ENCODE measurements at places on chromosomes 4 and X.

DNA sequence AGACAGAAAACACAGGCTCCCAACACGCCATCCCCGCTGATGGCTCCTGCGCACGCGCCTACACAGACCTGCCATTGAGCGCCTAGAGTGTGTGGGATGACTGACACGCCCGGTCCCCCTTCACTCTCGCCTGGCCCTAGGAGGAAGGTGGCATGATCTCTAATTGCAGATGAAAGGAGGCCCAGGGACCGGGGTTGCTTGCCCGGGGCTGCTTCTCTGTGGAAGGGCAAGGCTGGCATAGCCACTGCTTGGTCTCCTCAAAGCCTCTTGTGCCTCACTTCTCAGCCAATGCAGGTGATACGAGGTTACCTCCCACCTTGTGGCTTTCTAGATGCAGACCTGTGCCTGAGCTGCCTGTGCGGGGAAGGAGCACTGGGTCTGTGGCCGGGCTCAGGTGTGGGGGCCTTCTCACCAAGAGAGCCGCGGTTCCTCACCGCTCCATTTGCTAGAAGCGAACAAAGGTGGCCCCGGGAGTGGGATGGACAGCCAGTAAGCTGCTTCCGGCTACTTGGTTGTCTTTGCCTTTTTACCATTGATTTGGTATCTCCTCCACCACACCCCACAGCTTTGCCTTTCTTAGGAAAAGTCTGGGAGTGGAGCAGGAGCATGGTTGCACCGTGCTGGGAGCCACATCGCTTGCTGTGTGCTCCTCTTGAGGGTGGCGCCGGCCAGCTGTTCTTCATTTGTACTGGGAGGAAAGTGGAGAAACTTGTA is 47.0 kb downstream of the TBC1D14 start:
- no peak for DNase-seq

DNA sequence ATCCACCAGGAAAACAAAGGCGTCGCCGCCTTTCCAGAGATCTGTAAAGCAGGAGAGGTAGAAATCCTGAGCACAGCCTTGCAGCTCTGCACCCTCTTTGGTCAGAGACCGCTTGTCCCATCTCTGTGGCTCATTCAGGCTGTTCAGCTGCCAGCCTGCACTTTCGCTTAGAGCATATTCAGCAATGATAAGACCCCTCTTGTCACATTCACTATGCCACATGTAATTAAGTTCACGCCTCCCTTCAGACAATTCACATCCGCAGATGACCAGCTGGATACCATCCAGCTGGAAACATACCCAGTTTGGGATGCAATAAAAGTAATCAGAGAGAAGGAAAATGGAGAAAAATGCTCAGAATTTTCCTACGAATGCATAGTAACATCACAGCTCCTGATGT is 335.4 kb downstream of the UNC5C start:
- no peak for DNase-seq

GRCh38 chrX:64205441-64205734 is at the start of gene AMER1:
TSS of gene AMER1 (minus strand) at chrX:64205708. CDS start at chrX:64193286, 12,422 bp downstream.
- no peak for DNase-seq

DNA sequence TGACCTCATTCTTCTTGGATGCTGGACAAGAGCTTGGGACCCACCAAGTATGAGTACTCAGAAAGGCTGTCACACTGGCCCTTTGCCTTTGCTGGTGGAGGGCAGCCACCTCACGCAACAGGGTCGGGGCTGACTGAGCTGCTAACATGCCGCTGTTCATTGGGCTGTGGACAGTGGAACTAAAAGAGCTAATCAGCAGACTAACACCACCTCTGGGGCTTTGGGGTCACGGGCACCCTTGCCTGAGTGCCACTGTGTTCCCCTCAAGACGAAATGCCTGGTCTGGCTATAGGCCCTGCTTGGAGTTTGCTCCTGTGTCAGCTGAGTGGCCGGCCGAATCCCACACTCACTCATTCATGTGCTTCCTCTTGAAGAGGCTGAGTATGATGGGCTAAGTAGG is 559.6 kb downstream of the SPRY1 start:
- no peak for DNase-seq

GRCh38 chr4:107452717-107453630 is 267.1 kb downstream of the PAPSS1 start:
- DNase-seq: no peak

- no peak for DNase-seq
Observed at GRCh38 chr4:67035501-67035900, 509.8 kb downstream of the CENPC start.

- no peak for DNase-seq
Observed at GRCh38 chr4:21387683-21388082, 560.9 kb downstream of the KCNIP4 start.

GRCh38 chr4:183434666-183435190 is 9.7 kb upstream of the CDKN2AIP start:
- no peak for DNase-seq

DNA sequence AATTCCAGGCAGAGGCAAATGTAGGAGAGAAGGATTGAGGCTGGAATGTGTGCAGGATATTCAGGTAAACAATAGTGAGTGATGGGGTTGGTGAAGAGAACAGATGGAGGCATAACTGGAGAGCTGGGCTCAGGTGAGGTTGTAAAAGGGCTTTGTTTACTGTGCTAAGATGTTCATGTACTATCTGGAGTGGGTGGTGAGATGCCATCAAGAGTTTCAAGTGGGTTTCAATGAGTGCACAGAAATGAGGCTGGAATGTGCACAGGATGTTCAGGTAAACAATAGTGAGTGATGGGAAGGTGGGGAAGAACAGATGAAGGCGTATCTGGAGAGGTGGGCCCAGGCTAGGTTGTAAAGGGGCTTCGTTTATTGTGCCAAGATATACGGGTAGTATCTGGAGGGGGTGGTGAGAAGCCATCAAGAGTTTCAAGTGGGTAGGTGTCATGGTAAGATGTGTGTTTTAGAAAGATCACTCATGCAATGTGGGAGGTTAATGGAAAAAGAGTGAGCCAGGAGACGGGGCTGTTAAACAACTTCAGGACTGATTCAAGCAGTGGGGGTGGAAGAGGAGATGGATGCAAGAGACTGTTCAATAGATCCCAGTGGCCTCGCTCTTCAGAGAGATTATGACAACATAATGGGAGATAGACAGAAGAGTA is 25.4 kb upstream of the NMU start:
- no peak for DNase-seq

DNA sequence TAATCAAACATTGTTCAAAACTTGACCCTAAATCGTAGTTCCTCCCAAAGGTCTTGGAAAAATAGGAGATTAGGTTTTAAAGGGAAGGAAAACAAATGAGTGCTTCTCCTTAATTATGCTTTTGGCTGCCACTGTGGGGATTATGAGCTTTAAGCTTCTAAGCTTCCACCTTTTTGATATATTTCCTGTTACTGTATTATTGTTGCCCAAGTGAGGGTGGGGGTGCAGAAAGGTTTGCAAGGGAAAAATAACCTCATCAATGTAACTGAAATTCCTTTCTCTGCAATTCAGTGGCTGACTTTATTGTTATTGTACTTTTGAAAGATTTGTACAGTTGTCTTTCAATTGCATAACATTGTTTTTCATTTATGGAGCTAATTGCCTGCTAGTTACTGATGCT is 285.1 kb downstream of the FRMPD4 start:
- DNase-seq: no peak

- DNase-seq: peak; percentile 37
Observed at GRCh38 chrX:131063613-131064012, 5.5 kb downstream of the ARHGAP36 start.

- DNase-seq: no peak
Observed at GRCh38 chr4:41362621-41363383, 106.1 kb downstream of the UCHL1 start.

GRCh38 chr4:3829956-3830773 is 64.0 kb downstream of the ADRA2C start:
- no peak for DNase-seq

DNA sequence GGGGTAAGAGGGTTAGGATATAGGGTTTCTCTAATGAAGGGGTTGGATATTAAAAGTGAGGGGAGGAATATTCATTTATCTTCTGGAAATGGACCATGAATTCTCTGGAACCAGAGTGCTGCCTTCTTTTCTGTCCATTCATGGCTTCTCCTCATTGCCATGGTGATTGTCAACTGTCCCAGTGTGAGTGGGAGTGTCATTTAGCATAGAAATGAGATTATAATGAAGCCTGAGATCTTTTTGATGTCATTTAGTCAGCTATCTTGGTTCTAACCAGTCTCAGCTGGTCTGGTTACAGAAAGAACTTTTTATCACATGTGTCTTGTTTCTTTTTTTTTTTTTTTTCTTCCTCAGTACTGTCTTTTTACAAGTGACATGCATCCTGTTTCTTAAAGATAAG is 497.3 kb upstream of the PITX2 start:
- DNase-seq: no peak

GRCh38 chrX:34227804-34228203 is 95.7 kb upstream of the FAM47A start:
- no peak for DNase-seq

GRCh38 chrX:105845631-105846030 is 23.3 kb downstream of the NRK start:
- no peak for DNase-seq

- DNase-seq: no peak
Observed at GRCh38 chr4:77036206-77036605, 39.6 kb downstream of the CCNI start.

GRCh38 chr4:7738458-7739076 is 201.1 kb downstream of the AFAP1 start:
- no peak for DNase-seq

GRCh38 chr4:94497690-94498089 is 45.9 kb downstream of the PDLIM5 start:
- DNase-seq: no peak

DNA sequence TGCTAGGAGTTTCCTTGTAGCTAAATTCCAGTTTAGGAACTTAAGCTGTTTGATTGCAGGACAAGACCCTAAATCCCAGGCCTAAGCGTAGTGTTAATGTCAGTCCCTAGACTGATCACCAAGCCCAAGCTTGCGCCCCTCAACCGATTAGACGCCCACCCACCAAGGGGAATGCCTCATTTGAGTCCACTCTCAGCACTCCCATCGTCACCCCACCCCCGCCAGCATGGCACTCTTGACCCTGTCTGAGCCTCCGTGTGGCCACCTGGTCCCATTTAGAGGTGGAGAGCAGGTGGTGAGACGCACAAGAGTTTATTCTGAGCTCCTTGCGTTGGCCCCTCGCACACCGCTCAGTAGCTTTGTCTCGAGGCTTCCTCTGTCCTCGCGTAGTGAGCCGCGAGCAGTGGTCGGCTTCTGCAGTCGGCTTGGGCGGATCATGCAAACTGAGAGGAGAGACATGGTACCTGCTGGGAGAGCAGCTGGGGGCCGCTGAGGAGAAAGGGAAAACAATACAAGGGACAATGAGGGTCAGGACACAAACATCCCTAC is 48.5 kb upstream of the ZNF157 start:
- DNase-seq: no peak

DNA sequence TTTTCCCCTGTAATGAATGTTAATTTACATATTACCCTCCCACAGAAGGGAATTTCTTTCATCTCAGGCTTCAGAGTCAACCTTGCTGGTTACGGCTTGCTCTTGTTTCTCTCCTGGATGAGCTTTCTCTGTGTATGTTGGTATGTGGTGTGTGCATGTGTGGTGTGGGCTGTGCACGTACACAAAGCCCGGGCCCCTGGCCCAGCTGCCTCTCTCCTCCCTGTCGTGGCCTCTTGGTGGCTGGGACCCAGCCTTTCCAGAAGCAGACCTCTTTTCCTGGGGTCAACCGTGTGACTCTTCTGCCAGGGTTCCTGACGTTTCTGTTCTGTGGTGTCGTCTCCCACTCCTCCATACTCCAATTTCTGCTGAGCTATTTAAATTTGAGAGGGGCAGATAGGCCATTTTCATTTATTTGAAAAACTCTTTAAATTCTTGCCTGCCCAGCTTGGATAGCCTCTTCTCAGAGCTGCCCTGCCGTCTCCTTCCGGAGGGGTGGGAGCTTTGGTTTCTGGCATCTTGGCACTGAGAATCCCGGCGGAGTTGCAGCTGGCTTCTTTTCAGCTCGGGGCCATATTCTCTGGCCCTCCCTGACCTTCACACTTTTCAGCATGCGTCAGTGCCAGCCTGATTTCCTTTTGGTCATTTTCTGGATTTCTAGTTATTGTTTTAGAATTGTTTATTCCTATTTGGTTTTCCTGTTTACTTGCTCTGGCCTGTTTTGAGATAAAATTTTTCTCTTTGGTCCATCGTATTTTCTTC is 25.1 kb downstream of the FHDC1 start:
- DNase-seq: no peak

GRCh38 chr4:107575243-107575642 is 144.8 kb downstream of the PAPSS1 start:
- DNase-seq: no peak

DNA sequence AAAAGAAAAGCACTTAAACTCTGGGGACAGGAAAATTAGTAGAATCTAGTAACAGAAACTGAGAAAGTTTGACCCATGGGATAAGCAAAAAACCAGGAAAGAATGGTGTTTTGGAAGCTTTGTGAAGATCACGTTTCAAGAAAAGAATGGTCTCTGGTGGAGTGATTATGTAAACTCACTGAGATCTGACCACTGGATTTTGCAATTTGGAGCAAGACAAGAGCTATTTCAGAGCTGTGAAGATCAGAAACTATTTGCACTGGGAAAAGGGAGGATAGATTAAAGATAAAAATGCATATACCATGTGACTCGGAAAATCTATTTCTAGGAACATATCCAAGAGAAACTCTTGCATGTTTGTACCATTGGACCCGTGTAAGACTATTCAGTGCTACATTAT is 4.3 kb downstream of the TMPRSS11D start:
- DNase-seq: no peak

- DNase-seq: no peak
Observed at GRCh38 chr4:13599159-13599558, 28.4 kb downstream of the BOD1L1 start.

GRCh38 chrX:153388722-153389459 is 12.3 kb downstream of the PNMA6E start:
- no peak for DNase-seq

DNA sequence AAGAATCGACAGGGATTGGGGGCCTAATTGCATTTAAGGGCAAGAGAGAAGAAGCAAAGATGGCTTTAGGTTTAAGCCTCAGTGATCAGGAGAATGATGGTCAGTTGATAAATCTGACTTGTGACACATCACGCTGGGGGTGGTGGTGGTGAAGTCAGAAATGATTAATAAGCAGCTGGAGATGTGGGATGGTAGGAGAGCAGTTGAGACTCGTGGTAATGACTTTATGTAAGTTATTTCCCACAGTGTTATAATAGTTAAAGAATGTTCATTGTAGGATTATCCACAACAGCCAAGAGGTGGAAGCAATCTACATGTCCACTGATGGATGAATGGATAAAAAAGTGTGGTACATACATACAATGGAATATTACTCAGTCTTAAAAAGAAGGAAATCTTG is 178.9 kb upstream of the GPC4 start:
- no peak for DNase-seq

GRCh38 chr4:168751263-168752225 is 254.7 kb downstream of the PALLD start:
- no peak for DNase-seq

GRCh38 chrX:83022020-83022419 is 486.1 kb upstream of the POU3F4 start:
- DNase-seq: no peak

DNA sequence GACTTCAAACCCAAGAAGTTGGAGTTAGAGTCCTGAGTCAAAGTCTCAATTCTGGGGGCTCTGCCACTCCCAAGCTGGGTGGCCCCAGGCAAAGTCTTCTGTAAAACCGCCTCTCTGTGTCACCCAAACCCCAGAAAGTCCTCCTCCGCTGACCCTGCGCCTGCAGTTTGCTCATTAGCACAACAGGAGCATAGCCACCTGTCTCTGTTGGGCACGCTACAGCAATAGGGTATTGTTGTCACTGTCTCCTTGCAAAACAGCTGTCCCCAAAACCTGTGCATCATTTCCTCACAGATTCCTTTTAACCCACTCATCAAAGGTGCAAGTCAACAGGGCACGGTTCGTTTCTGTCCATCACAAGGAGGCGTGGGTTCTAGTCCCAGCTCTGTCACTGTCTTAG is 8.0 kb upstream of the DGAT2L6 start:
- DNase-seq: no peak
